ENCODE measurements at places on chromosomes 11 and 22.

DNA sequence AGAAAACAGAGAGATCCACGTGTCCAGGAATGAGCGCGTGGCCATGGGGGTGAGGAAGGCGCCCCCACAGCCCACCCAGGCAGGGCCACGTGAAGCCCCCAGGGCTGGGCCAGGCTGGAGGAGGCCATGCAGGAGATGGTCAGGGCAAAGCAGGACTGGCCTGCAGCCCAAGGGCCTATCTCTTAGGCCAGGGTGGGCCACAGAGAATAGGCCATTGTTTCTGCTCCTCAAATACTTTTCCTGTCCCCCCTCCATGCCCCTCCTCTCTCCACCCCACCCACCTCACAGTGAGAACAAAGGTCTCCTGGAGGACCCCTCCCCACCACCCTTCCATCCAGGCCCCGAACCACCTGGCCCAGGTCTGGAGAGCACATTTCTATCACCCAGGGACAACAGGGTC lies 8.3 kb upstream of the CDC42EP1 start:
- no peak for DNase-seq

DNA sequence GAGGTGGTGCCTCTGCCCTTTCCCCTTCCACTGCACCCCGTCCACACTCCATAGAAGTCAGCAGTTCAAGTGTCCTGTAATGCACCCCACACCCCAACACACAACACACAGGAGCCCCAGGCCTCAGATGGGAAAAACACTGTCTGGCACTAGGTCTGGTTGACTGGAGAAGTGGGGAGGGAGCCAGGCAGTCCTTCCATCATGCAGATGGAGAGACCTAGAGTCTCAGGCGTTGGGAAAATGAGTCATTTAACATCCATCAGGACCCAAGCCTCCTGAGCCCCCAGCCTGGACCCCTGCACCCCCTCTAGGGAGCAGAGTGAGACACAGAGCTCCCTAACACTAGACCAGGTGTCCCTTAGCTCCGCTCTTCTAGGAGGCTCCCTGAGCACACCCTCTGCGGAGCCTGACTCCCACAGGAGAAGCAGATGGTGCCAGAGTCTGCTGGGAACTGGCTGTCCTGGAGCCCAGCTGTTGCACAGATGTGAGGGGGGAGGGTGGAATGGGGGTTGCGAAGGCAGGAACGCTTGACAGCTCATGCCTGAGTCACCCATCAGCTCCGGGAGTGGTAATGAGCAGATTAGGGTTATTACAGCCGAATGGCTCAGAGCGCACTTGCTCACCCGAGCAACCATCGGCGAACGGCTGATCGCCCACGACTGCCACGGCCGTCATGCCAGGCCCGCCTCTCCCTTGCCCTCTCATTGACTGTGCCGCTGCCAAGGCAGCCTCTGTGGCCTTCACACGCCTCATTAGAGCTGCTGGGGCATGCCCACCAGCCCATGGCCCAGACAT lies 22.1 kb upstream of the SYT7 start:
- DNase-seq = no peak

GRCh38 chr11:78011301-78011700 lies 11.8 kb downstream of the KCTD14 start:
- DNase-seq = no peak

DNA sequence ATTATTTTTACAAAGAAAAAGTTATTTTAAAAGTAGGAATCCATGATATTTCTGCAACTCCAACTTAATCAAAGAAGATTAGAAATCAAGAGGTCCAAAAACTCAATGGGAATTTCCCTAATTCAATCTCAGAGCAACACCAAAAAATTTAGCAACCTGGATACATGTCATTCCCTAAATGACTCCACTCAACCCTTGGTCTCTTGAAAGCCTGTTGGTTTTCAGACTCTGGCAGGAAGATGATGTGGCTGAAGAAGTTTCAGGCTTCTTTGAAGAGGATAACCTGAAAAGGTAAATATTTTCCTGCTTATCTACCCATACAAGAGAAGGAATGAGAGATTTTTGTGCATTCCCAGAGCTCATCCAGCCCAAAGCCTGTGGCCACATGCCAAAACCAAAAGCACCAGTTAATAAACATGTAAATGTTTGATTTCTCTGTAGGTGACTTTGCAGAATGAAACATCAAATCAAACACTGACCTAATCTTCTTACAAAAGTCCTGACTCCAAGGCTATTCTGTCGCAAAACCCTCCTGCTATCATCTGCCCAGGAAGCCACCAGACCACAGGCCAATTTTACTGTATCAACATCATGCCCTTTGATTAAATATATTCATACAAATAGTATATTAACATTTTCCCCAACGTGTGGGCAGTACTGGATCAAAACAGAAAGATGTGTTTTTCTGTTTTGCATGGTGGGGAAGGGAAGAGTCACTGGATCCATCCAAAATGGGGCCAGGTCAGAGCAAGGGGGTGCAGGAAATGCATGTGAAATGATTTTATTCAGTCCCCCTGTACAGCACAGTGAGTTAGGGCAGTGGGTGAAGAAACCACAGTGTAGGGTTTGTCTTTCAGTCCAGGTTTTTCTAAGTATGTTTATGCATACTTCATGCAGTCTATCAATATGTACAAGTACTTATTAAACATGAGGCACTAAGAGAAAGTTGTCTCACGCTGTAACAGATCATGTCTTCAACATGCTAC lies 38.8 kb downstream of the SMCO4 start:
- no peak for DNase-seq
